ENCODE measurements at places on chromosomes 7 and 10.
A peak's percentile ranks its signal among the peaks of the same experiment; 100 is the strongest.

DNA sequence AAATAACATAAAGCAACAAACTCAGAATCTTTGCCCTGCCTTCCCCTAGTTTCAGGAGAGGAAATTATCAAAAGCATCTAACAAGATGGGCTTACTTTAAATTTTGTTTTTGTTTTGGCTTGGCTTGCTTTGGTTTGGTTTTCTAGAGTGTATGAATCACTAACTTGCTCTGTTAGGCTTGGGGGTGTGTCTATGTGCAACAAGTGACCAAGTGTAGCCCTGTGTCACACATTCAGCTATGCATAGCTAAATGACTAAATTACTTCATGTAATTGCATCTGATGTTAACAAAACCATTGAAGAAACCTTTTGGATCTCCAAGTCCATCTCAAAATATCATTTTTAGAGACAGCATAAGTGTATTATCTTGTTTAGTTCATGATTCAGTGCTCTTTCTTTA lies 251.0 kb downstream of the TFEC start:
- no peak for DNase-seq

DNA sequence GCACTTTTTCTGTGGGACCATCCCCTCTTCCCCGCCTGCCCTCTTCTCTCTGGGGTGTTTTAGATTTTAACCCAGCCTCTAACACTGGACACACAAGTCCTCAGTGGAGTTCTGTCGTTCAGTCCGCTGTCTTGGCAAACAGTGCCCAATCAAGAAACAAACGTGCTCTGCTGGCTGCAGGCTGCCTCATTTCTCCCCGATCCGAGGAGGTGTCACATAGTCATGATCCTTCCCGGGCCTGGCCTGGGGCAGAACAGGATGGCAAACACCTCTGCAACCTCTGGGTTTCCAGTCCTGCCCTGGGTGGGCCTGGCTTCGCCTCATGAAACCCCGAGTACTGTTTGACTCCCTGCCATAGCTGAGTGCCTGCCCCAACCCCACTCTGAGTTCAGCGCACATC lies 110.9 kb upstream of the INSYN2A start:
- DNase-seq: no peak

DNA sequence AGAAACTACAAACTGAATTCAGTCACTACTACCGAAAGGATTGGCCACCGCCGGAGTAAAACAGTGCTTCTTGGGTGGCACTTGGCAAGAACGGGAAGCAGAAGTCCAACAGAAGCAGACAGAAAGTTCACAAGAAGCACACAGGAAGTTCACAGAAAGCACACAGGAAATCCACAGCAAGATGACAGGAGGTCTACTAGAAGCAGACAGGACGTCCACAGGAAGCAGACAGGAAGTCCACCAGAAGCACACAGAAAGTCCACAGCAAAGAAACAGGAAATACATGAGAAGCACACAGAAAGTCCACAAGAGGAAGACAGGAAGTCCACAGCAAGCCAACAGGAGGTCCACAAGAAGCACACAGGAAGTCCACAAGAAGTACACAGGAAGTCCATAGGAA lies 399.2 kb upstream of the AUTS2 start:
- DNase-seq: no peak

- no peak for DNase-seq
These were observed 31.7 kb downstream of the PSPH start for GRCh38 chr7:56019501-56019900.

DNA sequence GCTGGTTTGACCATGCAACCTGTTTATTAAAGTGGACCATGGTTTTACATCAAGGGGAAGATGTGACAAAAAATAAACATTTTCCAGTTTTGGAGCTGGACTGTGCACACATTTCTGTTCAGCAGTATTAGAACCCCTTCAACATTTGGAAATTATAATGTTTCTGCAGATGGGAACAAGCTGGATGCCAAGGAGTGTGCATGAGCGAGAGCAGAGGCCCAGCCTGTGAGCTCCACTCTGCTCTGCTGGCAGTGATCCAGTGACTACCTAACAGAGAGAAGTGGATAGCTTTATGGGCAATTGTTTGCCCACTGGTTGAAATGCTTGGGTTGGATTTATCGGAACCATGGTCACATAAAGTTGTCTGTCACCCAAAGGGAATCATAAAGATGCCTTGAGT lies 456.7 kb downstream of the NRG3 start:
- no peak for DNase-seq

GRCh38 chr10:60809157-60809556 lies 30.9 kb downstream of the CDK1 start:
- DNase-seq: no peak

DNA sequence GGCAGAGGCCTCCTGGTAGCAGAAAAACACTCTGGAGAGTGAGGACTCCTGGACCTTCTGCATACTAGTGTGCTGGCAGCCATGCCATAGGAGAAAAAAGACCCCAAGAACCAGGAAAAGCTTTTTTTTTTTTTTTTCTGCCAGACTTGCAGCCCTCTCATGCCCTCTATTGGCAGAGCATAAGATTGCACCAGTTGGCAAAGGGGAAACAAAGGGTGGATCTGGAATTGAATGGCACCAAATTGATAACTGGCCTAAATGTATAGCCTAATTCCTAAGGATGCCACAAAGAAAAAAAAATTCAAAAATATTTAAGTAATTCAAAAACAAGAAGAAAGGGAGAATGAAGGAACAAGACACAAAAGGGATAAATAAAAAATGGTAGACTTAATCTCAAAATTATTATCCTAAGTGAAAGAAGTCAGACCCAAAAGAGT lies 112.5 kb upstream of the GHITM start:
- DNase-seq: no peak

DNA sequence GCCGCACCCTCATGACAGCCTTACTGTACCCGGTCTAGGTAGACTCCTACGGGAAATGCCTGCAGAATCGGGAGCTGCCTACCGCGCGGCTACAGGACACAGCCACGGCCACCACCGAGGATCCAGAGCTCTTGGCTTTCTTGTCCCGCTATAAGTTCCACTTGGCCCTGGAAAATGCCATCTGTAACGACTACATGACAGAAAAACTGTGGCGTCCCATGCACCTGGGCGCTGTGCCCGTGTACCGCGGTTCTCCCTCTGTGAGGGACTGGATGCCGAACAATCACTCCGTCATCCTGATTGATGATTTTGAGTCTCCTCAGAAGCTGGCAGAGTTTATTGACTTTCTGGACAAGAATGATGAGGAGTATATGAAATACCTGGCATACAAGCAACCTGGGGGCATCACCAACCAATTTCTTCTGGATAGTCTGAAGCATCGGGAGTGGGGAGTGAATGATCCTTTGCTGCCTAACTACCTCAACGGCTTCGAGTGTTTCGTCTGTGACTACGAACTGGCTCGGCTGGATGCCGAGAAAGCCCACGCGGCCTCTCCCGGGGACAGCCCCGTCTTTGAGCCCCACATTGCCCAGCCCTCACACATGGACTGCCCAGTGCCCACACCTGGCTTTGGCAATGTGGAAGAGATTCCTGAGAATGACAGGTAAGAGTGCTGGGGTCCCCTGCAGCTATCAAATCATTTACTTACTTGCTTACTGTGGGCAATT lies 8.5 kb upstream of the CHCHD1 start:
- DNase-seq: peak; percentile 64

GRCh38 chr7:128037880-128038619 lies 6.8 kb upstream of the LRRC4 start:
- DNase-seq: no peak

GRCh38 chr7:28893888-28894287 lies 64.2 kb downstream of the TRIL start:
- DNase-seq: no peak

- no peak for DNase-seq
These were observed 66.0 kb downstream of the TCERG1L start for GRCh38 chr10:131245475-131246059.

- DNase-seq: no peak
These were observed 44.0 kb downstream of the ZNRF2 start for GRCh38 chr7:30328381-30328780.

- no peak for DNase-seq
These were observed 19.8 kb downstream of the CEP41 start for GRCh38 chr7:130420943-130421578.

- no peak for DNase-seq
These were observed 337.5 kb upstream of the KCND2 start for GRCh38 chr7:119935418-119936025.

DNA sequence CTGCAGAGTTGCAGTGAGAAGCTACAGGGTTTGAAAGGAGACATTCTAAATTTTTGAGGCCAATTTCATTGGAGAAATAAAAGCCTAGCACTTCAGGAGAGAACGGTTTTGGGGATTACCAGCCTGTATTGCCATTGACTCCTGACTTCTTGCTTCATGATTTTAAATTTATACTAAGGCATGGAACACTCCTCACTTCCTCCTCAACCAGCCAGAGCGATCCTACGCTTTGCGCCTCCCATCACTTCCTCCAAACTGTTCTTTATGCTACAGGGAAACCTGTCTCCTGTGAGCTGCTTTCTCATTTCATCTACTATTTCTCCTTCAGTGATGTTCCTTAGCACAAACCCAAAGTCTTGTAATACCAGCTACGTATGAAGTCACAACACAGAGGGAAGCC lies 495.1 kb downstream of the SUGCT start:
- no peak for DNase-seq

GRCh38 chr7:82511542-82511941 lies 68.0 kb upstream of the CACNA2D1 start:
- DNase-seq: no peak

DNA sequence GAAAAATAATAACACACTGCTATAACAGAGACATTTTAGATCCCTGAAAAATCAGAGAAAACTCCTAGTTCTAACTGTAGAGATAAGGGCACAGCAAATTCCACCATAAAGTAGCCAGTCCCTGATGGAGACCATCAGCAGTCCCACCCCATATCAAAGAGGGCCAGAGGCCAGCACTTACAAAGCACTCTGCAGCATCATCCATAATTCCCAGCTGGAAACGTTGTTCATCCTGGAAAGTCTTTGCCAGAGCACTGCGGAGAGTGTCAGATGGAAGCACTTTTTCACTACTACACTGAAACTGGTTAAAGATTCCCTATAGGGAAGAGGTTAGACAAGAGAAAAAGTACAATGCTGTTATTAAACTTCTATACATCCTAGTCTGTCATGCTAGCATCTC lies 45.8 kb downstream of the USP54 start:
- DNase-seq: no peak

GRCh38 chr7:8418629-8419245 lies 14.7 kb upstream of the NXPH1 start:
- DNase-seq: no peak

DNA sequence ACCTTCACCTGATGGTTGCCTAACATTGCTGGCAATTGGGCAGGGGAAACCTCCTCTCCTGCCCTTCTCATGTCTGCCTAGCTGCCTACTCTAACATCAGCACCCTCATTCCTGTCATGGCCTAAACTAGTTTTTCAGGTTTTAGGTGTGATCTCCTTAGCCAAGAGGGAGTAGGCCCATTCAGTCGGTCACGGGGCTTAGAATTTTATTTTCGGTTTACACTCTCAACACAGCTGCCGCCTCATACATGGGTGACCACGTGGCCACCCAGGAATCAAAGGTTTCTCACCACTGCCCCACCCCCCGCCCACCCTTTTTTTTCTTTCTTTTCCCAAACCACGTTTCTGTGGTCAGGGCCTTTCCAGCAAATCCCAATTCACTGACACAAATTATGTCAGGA lies 97.2 kb downstream of the RALA start:
- DNase-seq: no peak

GRCh38 chr10:93032809-93033137 lies 27.8 kb upstream of the CYP26C1 start:
- DNase-seq: no peak

DNA sequence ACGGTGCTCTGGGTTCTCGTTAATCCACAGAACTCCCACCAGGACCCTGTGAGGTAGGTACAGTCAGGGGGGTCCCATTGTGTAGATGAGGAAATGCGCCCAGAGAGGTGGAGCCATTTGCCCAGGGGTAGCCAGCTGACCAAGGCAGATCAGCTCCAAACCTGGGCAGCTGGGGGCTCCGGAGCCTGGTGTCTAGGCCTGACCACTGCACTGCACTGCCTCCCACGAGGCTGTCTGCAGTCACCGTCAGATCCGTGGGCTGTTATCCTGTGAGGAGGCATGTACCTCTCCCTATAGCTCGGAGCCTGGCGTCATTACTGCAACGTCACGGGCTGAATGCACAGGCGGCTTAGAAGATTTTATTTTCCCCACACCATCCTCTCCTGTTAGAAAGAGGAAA lies 411.8 kb upstream of the FOXK1 start:
- no peak for DNase-seq

DNA sequence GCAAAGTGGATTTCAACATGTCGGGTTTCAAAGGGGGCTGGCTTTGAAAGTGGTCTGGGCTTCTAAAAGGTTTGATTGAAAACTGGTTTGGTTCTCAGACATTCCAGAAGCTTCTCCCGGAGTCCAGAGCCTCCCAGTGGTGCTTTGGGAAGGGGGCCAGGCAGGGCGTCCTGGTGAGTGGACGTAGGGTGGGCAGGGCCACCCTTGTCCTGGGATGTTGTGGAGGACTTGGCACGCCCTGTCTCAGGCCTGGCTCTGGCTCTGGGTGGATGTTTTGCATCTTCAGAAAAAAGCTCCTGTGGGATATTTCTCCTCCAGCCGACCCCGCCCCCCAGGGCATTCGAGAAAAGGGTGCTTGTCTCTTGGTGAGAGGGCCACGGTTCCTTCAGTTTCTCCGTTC lies 31.2 kb downstream of the GRIFIN start:
- DNase-seq: no peak

DNA sequence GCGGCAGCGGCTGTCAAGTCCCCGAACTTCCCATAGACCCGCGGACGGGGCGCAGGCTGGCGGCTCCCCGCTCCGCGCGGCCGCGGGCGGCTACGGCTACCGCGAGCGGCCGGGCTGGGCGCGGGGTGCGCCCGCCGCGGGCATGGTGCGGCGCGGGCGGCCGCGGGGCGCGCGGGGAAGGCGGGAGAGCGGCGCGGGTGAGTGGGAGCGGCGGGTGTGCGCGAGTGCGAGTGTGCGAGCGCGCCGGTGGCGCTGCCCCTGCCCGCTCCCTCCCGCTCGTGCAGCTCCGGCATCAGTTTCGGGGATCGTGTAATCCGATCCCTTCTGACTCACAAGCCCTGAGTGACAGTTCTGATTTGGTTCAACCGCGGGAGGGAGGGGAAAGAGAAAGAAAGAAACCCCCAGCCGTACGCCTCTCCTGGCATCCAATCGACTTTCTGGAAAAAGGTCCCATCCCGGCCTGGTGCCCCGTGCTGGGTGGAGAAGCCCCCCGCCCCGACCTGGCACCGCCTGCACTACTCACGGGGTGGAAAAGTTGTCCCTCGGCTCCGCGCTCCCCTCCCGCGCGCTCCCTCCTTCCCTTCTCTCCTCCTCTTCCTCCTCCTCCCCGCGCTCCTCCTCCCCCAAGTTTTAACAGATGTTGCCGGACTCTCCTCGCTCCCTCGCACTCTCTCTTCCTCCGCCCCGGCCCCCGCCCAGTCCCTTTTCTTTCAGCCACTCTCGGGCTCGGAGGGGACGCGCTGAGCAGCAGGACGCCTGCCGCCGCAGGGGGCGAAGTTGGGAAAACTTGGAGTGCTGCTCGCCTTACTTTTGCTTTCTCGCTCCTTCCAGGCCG lies at the start of gene GLI3:
Gene GLI3, minus strand, starts transcription at position 234 of the 835 bp plus-strand sequence. CDS start 13,956 bp downstream, outside the sequence.
- peak; percentile 60 for DNase-seq

- DNase-seq: no peak
These were observed 30.7 kb downstream of the ZNF777 start for GRCh38 chr7:149430192-149430591.

GRCh38 chr10:15856328-15857015 lies 3.8 kb downstream of the MINDY3 start:
- DNase-seq: no peak

Data from activated CD8-positive, alpha-beta memory T cell treated with anti-CD3 and anti-CD28 coated beads for 24 hours (primary cell).